HS-27A (cell line): ENCODE measurements at places on chromosomes 5 and 9.

- no peak for DNase-seq
Measured at GRCh38 chr9:31612336-31613030, 772.0 kb upstream of the ACO1 start.

- DNase-seq = no peak
Measured at GRCh38 chr5:173287086-173287485, 41.1 kb downstream of the STC2 start.

DNA sequence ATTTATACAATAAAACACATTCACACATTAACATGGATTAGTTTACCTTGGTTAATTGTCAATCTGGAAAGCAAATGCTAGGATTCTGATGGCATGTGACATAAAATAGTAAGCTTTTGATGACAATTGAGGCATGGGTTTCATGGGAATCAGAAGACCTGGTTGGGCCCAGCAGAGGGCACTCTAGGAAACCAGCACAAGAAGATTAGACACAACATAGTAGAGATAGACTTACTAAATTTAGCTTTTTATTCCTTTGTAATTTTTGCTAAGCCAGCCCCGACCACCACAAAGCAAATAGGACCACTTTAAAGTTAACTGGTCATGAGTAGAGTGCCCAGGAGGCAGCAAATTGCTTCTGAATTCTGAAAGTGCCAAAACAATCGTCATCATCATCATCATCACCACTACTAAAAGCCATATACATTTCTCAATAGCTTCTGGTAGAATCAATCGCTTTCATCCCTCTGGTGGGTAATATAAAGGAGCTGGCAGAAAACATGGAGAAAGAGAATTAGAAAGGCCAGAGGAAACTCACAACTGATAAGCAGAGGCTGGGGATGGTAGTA is 163.2 kb downstream of the ARRDC3 start:
- no peak for DNase-seq

DNA sequence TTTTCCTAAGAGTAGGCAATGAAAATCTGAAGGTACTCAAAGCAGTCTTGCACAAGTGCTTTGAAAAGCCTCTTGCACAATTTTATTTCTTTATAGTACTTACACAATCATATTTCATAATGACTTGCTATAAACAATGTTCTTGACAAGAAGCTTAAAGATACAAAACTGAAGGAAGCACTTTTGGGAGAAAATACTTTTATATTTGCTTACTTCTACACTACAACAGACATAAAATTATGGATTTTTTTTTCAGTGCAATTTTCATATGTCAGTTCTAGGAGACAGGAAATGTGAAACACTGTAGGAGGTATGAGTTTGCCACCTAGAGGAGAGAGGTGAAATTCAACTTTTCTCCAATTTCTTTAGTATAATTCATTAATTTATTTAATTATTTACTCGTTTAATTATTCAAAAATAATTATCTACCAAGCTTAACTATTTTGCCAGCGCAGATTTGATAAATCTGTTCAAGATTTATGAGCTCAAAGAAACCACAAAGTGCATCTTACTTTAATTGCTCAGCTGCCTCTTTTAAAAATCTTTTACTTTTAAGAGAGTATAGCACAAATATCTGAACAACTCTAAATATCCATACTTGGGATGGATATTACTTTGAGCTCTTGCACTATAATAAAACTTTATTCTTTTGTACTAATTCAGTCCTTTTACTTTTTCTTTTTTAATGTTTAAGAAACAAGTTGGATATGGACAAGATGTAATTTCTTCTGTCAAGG is 29.0 kb upstream of the CDKN2B start:
- DNase-seq = no peak

- DNase-seq = no peak
Measured at GRCh38 chr5:177116631-177117373, 16.8 kb upstream of the NSD1 start.

- DNase-seq = no peak
Measured at GRCh38 chr9:18705796-18706392, 231.9 kb downstream of the ADAMTSL1 start.

DNA sequence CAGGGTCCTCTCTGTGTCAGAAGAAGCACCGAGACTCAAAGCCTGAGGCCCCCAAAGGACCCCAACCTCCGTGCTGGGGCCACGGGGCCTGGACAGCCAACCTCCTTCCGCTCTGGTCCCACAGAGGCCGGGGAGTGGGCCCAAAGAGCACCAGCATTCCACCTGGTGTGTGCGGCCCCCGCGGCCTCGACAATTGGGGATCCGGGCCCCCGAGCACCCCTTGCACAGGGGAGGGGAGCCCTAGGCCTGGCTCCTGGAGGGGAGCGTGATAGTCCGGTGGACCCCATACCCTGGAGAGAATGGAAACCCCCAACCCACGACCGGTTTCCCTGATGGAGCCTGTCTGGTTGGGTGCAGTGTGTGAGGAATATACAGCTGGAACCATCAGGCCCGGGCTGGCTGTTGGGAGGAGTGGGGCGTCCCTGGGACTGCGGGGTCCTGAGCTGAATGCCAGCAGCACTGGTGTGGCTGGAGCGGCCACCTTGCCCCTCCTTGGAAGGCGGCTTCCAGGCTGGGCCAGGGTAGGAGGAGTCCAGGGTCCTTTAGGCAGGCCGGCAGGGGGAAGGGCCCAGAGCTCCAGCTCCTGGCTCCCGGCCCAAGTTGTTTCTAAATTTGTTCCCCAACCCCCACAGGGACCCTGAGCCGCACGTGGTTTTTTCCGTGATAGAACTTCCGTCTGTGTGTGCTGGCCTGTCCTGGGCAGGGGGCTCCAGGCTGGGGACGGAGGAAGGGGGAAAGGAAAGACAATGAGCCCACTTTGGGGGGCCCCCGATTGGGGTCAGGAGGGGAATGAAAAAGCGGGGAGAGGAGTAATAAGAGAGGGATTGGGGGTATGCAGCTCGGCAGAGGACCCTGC is 825 bp upstream of the TOR4A start:
- DNase-seq = no peak

- no peak for DNase-seq
Measured at GRCh38 chr5:139710319-139711066, 62.3 kb downstream of the CXXC5 start.

DNA sequence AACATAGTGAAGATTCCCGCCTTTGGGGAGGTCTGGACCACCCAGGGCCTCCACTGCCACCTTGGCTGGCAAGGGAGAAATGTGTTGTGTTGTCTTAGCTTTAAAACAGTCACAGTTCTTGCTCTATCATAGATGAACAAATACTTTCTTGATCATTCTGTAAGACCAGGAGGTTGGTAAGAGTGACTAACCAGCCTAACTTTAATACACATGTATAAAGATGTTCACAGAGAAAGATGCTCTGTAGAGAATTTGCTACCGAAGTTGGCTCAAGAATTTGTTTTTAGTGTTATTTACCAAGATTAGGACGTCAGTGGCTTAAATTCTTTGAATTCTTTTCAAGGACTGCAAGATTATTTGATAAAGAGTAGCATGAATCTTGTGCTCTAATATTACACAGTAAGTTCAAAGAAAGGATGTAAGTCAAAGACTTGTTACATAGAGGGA is 28.4 kb downstream of the GLRX start:
- peak; percentile 22 for DNase-seq

GRCh38 chr5:127839496-127840197 is 136.5 kb downstream of the CCDC192 start:
- no peak for DNase-seq

GRCh38 chr5:39980056-39980455 is 555.3 kb upstream of the DAB2 start:
- DNase-seq = no peak

DNA sequence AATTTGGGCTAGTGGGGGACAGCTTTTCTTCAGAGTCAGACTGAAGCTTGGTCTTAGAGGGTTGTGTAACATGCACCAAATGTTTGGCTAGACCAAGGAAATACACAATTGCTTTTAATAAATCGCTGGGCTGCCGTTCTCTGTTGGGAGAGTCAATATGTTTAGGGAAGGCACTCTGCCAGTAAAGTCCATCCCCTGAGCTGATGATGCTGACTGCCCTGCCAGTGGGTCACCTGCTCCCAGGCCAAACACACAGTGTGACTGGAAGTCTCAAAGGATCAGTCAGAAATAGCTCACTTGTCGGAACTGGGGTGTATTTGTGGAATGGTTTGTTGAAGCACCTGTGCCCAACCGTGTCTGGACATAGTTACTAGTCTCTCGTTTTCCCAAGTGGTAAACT is 17.9 kb upstream of the ZNF474 start:
- no peak for DNase-seq

DNA sequence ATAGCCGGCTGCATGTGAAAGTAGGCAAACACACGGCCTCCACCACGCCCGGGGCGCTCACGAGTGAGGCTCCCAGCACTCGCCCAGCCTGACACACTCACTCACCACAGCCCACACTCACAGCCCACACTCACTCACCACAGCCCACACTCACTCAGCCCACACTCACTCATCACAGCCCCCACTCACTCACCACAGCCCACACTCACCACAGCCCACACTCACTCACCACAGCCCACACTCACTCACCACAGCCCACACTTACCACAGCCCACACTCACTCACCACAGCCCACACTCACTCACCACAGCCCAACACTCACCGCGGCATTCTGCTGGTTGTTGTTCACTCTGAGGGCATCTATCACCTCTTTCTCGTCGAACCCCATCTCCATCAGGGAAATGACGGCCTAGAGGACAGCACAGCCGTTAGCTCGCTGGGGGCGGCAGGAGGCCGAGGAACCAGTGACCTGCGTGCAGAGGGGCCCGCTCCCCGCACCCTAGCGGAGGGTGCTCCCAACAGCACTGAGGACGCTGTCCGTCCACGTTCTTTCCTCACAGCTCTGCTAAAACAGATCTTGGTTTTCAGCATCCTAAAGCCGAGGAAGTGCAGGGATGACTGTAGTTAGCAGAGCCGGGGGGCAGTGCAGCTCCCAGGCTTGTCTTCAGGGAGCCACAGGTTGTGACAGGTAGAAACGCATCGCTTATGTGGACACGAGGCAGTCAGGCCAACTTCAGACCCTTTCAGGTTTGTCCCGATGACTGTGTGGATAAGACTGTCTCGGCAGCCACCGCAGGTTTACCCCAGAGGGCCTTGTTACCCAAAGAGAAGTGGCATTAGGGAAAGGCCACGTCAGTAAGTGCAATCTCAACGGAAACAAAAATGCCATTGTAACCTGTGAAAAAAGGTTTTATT is 21.6 kb downstream of the UBAC1 start:
- no peak for DNase-seq

GRCh38 chr5:134577022-134577795 is 51.7 kb downstream of the JADE2 start:
- no peak for DNase-seq

- peak; percentile 50 for DNase-seq
Measured at GRCh38 chr5:34531751-34532360, 124.3 kb upstream of the RAI14 start.
